Stimulated activated CD8-positive, alpha-beta memory T cell treated with anti-CD3 and anti-CD28 coated beads, Interleukin-15, amount 100 ng/mL, for 1 hour (primary cell): ENCODE measurements at places on chromosomes 1 and 21.

- no peak for DNase-seq
Observed at GRCh38 chr1:9093581-9093980, 24.1 kb upstream of the SLC2A5 start.

GRCh38 chr1:204074274-204075138, 1.6 kb downstream of the SOX13 start:
- no peak for DNase-seq

GRCh38 chr1:209937996-209938959, at the start of gene SYT14:
SYT14 (plus strand) TSS chr1:209938217; CDS start chr1:209938265, 48 bp downstream.
- no peak for DNase-seq

GRCh38 chr1:195584870-195585624, 1023.2 kb downstream of the KCNT2 start:
- no peak for DNase-seq

- no peak for DNase-seq
Observed at GRCh38 chr1:4754816-4755215, 100.4 kb downstream of the AJAP1 start.

GRCh38 chr1:213615226-213615916, 372.4 kb upstream of the PROX1 start:
- DNase-seq: no peak

- DNase-seq: no peak
Observed at GRCh38 chr1:192657760-192658159, 21.8 kb downstream of the RGS13 start.

GRCh38 chr1:150976879-150977694, 2.5 kb upstream of the CERS2 start:
- DNase-seq: peak; percentile 49

DNA sequence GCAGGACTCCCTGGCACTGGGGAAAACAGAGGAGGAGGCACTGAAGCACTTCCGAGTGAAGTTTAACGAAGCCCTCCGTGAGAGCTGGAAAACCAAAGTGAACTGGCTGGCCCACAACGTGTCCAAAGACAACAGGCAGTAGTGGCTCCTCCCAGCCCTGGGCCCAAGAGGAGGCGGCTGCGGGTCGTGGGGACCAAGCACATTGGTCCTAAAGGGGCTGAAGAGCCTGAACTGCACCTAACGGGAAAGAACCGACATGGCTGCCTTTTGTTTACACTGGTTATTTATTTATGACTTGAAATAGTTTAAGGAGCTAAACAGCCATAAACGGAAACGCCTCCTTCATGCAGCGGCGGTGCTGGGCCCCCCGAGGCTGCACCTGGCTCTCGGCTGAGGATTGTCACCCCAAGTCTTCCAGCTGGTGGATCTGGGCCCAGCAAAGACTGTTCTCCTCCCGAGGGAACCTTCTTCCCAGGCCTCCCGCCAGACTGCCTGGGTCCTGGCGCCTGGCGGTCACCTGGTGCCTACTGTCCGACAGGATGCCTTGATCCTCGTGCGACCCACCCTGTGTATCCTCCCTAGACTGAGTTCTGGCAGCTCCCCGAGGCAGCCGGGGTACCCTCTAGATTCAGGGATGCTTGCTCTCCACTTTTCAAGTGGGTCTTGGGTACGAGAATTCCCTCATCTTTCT, 75.5 kb downstream of the PIK3CD start:
- no peak for DNase-seq

DNA sequence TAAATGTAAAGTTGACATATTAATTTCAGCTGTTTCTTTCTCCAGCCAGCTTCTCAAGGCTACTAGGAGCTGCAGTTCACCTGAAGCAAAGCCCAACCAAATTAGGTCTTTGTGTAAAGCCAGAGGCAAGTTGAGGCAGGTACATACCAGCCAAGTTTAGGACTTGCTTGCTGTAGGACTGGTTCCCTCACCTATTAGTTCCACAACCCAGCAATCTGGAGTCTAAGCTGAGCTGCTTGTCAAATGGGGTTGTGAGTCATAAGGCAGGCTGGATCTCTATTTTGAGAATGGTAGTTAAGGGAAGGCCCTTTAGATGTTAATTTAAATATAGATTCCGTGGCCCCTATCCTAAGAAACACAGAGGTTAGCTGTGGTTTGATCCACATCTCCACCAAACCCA, 7.6 kb upstream of the FLG2 start:
- DNase-seq: no peak

DNA sequence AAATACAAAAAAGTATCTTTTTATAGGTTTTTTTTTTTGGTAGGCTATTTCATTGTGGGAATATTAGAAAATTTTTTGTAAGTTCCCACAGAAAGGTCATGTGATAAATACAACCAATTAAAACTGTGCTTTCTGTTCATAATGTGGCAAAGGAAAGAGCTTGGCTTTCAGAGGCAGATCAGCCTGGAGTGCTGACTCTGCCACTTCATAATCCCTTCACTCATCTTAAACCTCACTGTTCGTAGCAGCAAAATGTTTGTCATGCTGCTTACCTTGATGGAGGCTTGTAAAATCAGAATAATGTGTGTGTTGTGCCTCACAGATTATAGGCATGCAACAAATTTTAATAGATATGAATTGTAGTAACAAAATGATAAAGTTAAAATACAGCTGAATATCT, 176.8 kb downstream of the ZP4 start:
- no peak for DNase-seq

DNA sequence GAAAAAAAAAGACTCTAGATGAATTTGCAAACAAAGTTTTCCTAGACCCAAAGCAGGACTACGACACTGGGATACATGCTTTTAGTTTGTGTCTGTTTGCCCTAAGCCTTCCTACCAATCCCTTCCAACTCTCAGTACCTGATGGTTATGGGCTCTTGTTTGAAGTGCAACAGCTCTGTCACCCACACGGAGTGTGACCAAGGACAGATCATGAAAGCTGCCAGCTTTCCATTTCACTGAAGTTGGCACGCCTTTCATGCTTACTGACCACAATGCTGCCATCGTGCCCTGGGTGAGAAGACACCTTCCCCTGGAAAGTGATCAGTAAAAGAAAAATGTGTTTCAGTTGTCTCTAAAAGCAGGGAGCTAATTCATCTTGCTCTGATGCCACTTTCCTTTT, 312.5 kb upstream of the PTBP2 start:
- DNase-seq: no peak

- DNase-seq: no peak
Observed at GRCh38 chr1:9164919-9165318, 36.0 kb upstream of the GPR157 start.
